CD4-positive, alpha-beta T cell (primary cell): ENCODE measurements at places on chromosomes 7 and 10. TPM values are rescaled to one million over a fixed set of nuclear protein-coding genes. Genes with fewer than 3 reads are reported as not detected.

DNA sequence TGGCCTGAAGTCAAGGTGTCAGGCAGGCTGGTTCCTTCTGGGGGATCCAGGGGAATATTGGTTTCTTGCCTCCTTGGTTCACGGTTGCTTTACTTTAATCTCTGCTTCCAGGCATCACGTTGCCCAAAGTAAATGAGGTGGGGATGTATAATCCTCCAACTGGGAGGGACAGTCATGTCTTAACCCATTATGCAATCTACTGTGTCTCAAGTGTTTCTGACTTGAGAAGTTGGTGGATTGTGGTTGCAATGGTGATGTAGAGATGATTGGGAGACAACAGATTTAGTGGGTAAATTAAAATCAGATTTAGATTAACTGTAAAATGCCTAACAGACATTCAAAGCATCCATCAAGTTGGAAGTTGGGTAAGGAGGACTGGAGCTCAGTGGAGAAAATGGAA is 32.7 kb downstream of the TBXAS1 start:
- no peak for DNase-seq

DNA sequence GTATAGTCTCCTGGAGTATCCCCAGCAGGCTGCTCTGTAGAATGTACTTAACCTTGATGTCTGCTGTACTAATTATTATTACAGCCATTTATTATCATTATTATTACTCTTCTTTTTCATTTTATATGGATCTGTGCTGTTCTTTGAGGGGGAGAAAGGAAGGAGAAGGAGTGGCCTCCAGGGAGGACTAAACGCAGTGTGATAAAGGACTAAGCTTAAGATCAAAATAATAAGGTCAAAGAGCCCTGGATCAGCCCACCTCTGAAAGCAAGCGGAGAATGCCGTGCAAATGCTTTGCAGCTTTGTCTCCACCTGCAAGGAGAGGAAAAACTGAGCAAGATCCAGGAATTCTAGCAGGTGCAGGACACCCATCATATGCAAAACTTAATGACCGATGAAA is 65.3 kb downstream of the RELN start:
- DNase-seq = no peak

- no peak for DNase-seq
Measured at GRCh38 chr7:150975536-150976319, 2.4 kb downstream of the KCNH2 start.

ADIRF gene
- total RNA-seq = not detected

CNPY1 gene
- total RNA-seq = not detected
